Thymus (tissue), 14 donors: ENCODE measurements at places on chromosomes 13 and 19. TPM values are rescaled to one million over a fixed set of nuclear protein-coding genes. Genes with fewer than 3 reads are reported as not detected.

- no peak for DNase-seq
Observed at GRCh38 chr13:61477619-61478018, 62.0 kb upstream of the PCDH20 start.

Gene CEACAM6
- 1.4 TPM for total RNA-seq

GRCh38 chr13:95060014-95060519, 241.2 kb downstream of the ABCC4 start:
- no peak for DNase-seq

GRCh38 chr19:2289714-2290435, 7.9 kb upstream of the PEAK3 start:
- peak; percentile 52 for DNase-seq

Gene TMEM38A
- 1.4 TPM for total RNA-seq

Gene JSRP1
- total RNA-seq, result 0.90 TPM

- DNase-seq, result no peak
Observed at GRCh38 chr13:105552078-105552477, 983.4 kb downstream of the EFNB2 start.

GRCh38 chr13:28859717-28860116, 39.6 kb downstream of the MTUS2 start:
- DNase-seq, result no peak

DNA sequence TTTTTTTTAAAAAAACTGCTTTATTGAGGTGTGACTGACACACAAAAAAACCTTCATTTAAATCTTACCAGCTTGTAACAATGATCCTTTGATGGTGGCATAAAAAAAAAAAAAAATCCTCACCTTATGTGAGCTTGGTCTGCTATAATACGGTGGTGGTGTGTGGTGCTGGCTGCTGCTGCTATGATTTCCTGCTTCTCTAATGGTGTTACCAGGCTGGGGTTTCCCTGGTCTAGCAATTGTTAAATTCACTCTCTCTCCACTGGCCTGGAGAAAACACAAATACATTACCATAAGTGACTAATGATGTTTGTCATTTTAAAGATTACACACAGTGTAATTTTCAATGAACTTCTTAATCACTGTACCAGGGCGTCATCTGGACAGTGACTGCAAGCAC, 60.6 kb downstream of the LNX2 start:
- no peak for DNase-seq

DNA sequence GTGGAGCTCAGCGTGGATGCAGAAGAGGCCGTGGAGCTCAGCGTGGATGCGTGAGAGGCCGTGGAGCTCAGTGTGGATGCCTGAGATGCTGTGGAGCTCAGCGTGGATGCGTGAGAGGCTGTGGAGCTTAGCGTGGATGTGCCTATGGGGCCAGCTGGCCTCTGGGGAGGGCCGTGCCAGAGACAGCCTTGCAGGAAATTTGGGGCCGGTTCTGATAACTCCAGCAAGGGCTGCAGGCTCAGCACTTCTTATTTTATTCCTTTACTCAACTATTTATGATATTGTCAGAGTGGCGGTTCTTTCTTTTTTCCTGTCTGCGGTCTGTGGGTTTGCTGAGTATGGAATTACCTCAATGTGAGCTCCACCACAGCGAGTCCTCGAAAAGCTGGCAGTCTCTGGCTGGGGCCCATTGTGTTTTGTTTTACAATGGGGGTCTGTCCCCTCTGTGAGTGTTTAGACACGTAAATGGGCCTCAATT, 17.8 kb upstream of the TMEM255B start:
- no peak for DNase-seq

DNA sequence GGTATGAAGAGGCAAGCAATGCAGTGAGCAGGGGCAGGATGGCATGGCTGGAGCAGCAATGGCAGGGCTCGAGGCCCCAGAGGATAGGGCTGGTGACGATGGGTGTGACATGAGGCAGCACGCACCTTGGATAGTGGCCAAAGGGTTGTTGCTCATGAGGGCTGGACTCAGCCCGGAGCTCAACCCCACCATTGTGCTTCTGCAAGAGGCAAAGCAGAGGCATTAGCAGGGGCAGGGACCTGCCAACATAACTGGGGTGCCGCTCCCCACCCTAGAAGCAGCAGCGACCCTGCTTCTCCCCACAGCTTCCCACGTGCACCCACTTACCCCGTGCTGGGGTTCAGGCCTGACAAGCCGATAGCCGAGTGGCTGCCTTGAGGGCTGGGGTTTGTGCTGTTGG, 15.8 kb downstream of the ZNF574 start:
- DNase-seq, result no peak

Gene ZNF45
- total RNA-seq, result 18.2 TPM

DNA sequence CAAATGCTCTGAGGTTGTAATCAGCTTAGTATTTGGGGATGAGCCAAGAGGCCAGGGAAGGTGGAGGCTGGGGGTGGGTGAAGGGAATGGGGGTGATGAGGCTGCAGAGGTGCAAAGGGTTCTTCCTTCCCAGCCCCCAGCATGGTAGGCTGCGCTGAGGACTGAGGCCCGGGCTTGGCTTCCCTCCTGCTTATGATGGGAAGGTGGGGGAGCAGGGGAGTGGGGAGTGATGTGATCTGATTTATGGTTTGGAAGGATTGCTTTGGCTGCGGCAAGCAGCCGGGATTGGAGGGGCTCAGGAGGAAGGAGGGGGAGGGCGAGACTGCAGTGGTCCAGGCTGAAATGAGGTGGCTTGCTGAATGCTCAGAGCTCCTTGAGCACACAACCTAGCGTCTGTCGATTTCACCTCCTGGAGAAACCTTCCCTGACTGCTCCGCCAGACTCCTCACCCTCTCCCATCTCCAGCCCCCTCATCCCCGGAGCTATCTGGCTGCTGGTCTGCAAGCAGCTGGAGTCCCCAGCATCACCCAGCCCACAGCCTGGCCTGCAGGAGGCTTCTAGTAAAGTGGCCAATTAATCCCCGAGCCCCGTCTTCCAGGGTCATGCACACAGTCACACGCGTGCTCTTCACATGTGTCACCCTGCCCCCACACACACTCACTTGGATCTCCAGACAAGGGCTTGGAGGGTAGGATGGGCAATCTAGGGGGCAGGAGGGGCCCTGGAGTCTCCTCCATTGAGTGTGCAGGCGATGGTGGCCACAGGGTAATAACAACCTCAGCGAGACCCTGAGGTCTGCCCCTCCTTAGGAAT, 757 bp upstream of the CLEC11A start:
- DNase-seq, result no peak

- no peak for DNase-seq
Observed at GRCh38 chr13:21061029-21061763, at the start of gene LATS2. Gene LATS2 (minus strand): TSS chr13:21061586. CDS start chr13:21046026, 15,560 bp downstream.

Gene FBXO27
- 2.6 TPM for total RNA-seq

Gene MLLT1
- 6.9 TPM for total RNA-seq

- DNase-seq, result no peak
Observed at GRCh38 chr13:27101289-27101688, 70.3 kb downstream of the USP12 start.

Gene ADAMTSL5
- 0.05 TPM for total RNA-seq

GRCh38 chr19:34345947-34346351, 19.0 kb upstream of the GPI start:
- DNase-seq, result no peak

DNA sequence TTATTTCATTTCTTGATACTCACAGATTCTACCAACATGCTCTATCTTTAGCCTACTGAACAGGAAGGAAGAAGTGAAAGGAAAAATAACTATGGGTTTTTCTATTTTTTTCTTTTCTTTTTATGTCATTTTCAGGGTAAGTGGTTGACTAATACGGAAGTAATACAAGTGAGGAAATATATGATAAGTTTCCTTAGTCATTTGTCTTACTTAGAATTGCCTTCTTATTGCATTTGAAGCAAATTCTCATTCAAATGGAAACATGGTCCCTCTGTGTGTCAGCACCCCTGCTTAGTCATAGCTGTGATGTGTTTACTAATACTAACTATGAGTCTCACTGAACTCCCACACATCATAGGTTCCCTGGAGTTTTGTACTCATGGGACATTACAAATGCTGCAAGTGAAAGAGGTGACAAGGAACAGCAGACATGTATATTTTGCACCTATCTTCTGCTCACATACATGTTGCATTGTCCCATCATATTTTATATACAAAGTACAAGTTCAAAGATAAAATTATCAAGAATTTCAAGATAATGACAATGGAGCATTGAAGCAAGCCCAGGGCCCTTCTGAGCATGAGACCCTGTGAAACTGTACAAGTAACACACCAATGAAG, 60.1 kb downstream of the DCT start:
- no peak for DNase-seq
